ENCODE measurements at places on chromosomes 12 and 14. TPM values are rescaled to one million over a fixed set of nuclear protein-coding genes. Genes with fewer than 3 reads are reported as not detected.
A peak's percentile ranks its signal among the peaks of the same experiment; 100 is the strongest.

FSCB gene
- total RNA-seq, result 0.18 TPM

IGF1 gene
- 7.1 TPM for total RNA-seq

TROAP gene
- total RNA-seq, result 6.7 TPM

PMCH gene
- not detected for total RNA-seq

KRT77 gene
- total RNA-seq, result 0.09 TPM

LYZ gene
- total RNA-seq, result 6.4 TPM

- no peak for DNase-seq
These were observed 96.1 kb downstream of the IPO8 start for GRCh38 chr12:30599608-30600007.

GRCh38 chr14:23483236-23483854 is 13.8 kb downstream of the NGDN start:
- peak; percentile 92 for DNase-seq

- peak; percentile 56 for DNase-seq
These were observed 15.1 kb downstream of the CCDC177 start for GRCh38 chr14:69559581-69560011.

- no peak for DNase-seq
These were observed 197.7 kb upstream of the STXBP6 start for GRCh38 chr14:25247609-25248008.

DNA sequence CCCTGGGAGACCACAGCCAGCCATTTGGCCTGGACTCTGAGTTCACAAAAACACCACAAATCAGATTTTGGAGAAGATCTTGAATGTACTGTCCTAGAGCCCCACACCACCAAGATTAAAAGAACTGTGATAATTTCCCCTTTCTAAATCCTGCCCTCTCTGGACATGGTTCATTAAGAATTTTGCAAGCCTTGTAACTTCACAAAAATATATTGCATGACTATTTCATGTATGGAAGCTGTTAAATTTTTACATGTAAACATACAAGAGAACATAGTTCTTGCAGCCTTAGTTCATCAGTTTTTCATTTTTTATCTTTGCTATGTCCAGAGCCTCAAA is 97.0 kb downstream of the SCARB1 start:
- DNase-seq, result no peak

Measured in cerebellum (tissue), 4 donors.